ENCODE measurements at places on chromosomes 13 and 19. TPM values are rescaled to one million over a fixed set of nuclear protein-coding genes. Genes with fewer than 3 reads are reported as not detected.

The SPTBN4 gene
- total RNA-seq: 23.2 TPM

The ZFP30 gene
- 134 TPM for total RNA-seq

DNA sequence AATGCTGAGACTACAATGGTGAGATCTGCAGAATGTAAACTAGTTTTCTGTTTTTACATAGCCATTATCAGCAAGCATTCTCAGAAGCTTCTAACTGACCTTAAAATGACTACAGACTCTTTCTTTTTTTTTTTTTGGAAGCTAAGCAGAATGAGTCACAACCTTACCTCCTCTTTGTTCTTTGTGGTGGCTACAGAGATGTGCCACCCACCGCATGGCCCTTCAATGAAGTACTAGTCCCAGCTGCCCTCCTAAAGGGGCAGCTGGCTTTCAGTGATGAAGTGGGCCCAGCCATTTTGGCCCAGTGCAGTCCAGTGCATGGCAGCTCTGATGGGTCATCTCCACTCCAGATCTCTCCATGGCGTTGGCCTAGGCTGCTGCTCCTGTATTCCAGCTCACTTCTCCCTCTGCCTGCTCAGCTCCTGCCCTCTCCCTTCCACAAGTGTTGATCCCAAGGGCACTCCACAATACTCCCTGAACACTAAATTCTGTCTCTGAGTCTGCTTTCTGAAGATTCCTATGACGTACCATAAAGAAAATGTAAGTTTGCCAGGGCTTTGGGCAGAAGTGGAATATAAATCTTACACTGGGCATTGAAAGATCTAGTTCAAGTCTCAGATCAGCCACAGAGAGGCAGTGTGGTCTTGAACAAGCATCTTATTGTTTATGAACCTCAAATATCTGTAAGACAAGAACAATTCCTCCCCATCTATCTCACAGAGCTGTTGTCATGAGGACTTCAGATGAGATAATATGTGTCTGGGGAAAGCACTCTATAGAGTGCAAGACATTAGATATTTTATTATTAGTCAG, 85.6 kb downstream of the RXFP2 start:
- DNase-seq: no peak

DNA sequence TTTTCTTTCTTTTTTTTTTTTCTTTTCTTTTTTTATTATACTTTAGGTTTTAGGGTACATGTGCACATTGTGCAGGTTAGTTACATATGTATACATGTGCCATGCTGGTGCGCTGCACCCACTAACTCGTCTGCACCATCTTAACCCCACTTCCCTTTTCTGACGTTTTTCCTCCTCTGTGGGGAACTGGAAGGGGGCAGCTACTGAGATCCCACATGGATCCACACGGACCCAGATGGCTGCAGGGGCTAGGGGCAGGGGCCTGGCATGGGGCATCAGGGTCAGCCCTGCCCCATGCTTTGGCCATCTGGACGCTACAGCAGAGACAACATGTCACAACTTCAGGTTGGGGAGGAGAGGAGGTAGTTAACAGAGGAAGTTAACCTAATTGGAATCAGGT, 54.3 kb downstream of the RUBCNL start:
- no peak for DNase-seq
